ENCODE measurements at places on chromosomes 12 and 14. TPM values are rescaled to one million over a fixed set of nuclear protein-coding genes. Genes with fewer than 3 reads are reported as not detected.

- DNase-seq, result no peak
Measured at GRCh38 chr14:102507081-102507856, 2.3 kb downstream of the ANKRD9 start.

KRT74 gene
- total RNA-seq, result not detected

- no peak for DNase-seq
Measured at GRCh38 chr12:87596134-87596533, 433.1 kb downstream of the C12orf50 start.

DNA sequence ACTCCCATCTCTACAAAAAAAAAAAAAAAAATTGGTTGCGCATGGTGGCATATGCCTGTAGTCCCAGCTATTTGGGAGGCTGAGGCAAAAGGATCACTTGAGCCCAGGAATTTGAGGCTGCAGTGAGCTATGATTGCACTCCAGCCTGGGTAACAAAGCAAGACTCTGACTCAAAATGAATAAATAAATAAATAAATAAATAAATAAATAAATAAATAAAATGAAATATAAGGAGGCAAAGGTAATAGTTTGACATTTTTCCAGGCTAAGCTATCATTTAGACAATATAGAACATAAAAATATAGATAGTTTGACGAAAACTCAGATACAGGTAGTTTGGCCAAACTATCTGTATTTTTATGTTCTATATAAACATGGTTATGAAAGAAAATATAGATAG, 40.5 kb downstream of the ZCRB1 start:
- no peak for DNase-seq

USP44 gene
- 27.4 TPM for total RNA-seq

ACOT4 gene
- total RNA-seq, result 1.7 TPM

GRCh38 chr12:45907955-45908354, 82.4 kb downstream of the SCAF11 start:
- DNase-seq, result no peak

DNA sequence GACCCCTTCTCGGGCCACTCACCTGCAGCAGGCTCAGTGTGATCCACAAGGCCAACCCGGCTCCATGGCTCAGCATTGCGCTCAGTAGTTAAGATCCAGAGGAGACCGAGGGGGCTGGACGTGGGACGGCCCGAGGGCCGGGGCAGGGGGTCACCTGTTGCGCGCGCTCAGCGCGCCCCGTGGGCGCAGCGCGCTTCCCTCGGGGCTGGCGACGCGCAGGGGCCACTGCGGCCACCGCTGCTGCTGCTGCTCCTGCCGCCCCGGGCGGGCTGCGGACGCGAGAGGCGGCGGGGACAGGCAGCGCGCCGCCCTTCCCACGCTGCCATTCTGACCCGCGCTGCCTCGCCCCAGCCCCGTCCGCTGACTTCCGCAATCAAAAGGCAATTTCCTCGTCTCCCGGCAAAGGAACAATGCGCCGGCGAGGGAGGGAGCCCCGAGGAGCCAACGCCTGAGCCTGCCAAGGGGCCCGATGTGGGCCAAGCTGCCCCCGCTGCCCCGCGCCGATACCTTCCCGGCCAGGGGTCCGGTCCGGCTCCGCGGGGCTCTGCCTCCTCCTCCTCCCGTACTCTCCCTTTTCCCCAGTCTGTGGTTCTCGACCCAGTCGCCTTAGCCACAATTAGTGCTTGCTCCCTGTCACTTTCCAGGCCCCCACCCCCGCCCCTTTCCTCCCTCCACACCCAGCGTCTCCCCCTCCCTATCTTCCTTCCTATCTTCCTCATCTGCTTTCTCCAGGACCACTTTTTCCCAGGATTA, 27.3 kb downstream of the PTPRB start:
- DNase-seq, result peak; percentile 42

KLRD1 gene
- 0.17 TPM for total RNA-seq

- DNase-seq, result peak; percentile 0
Measured at GRCh38 chr12:88805692-88806091, 225.4 kb upstream of the KITLG start.

- DNase-seq, result peak; percentile 92
Measured at GRCh38 chr12:11718768-11719253, 69.3 kb downstream of the ETV6 start.
